ENCODE measurements at places on chromosomes 7 and 10.

DNA sequence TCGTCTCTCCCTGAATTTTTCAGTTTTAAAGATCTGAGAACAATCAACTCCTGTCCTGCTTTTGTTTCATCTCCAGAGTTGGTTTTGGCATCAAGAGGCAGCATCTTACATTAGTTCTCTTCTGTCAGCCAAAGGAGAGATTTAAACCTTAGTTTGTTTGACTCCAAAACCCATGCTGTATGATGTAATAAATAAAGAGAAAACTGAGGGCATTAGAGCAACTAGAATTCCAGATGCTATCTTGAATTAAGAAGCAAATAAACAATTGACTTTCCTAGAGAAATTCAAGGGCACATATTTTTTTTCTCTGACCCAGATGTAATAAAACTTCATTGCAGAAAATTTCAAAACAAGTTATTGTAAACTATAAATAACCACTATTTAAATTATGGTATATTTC lies 54.4 kb downstream of the INHBA start:
- no peak for DNase-seq

- no peak for DNase-seq
Measured at GRCh38 chr7:33726582-33726981, 178.8 kb upstream of the BMPER start.

- DNase-seq = no peak
Measured at GRCh38 chr7:141511316-141511675, 39.9 kb upstream of the AGK start.

GRCh38 chr7:138549082-138549481 lies 89.0 kb downstream of the TRIM24 start:
- no peak for DNase-seq

DNA sequence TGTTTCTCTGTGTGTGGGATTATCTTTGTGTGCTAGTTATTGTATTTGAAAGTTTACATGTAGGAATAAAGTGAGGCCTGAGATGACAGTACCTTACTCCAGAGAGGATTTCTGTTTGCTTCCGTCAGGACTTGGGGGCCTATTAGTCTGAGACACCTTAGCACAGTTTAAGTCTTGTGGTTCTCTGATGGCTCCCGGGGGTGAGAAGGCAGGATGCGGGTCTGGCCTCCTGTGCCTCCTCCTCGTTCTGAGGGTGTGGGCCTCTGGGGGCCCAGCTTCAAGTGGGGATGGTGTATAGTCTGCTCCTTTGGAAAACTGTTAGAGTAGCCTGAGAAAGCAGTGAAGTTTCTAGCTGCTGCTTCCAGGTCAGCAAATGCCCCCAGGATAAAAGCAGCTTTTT lies 12.4 kb downstream of the MTURN start:
- DNase-seq = no peak

DNA sequence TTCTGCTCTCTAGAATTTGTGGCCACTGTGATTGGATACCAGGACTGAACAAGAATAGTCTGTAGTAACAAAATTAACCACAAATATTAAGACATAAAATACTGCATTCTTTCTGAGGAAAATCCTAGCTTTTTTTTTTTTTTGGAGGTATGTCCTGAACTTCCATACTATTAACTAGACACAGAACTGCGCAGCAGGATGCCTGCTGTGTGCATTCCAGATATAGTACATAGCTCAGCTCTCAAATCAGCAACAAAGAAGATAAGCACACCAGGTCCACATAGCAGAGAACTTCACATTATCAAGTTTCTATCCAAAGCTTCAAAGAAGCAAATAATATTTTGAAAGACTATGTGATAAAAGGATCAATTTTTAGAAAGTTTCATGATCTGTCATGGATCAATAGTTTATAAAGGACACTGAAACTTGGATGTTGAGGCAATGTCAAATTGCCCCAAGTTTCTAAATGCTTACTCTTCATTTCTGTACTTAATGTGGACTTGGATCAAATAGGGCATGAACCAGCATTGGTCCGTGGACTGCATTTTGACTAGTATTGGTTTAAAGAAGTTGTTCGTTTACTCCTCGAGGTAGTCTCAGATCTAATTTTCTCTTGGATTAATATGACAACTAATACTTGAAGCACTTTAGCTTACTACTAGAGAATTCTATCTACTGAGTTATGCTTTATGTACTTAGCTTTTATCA lies 15.4 kb downstream of the NAMPT start:
- DNase-seq = no peak

DNA sequence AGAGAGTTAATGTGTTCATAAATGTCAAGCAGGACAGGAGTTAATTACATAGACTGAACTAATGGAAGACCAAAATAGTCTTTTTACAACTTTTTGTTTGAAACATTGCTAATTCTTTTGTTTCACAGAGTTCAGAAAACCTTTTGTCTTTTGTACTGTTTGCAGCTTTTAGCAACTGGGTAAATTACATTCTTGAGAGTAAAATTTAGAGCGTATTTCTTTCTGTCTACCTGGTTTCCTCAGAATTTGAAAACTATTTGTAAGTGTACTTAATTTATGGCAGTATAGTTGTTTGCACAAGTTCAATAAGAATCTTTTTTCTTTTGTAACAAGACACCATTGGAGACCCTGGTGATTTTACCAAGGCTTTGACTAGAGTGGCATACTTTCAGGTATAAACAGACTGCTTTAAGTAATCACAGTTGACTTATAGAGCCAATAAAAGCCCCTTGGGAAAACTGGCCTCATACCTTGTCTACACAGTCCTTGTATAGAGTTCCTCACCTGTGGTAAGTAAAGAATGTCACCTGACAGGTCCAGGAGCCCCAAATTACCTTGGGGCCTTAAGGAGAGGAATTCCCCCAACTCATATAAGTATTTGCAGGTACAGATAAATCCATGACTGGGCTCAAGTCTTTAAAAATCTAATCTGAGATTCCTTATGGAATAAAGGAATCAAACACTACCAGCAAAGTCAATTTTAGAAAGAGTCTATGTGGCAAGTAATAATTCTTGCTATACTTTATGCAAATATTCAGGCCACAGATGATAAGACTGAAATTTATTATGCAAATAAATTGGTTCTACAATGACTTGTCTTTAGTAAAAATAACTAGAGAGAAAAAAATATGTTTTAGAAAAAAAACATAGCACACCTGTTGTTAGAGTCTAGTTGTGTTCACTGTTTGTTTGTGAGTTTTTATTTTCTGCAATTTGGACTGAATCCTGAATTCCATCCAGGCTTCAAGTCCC lies 23.6 kb upstream of the CREB3L2 start:
- no peak for DNase-seq

GRCh38 chr7:111083413-111083812 lies 7.5 kb upstream of the LRRN3 start:
- no peak for DNase-seq

- DNase-seq = no peak
Measured at GRCh38 chr7:148289630-148290029, 300.9 kb upstream of the C7orf33 start.

DNA sequence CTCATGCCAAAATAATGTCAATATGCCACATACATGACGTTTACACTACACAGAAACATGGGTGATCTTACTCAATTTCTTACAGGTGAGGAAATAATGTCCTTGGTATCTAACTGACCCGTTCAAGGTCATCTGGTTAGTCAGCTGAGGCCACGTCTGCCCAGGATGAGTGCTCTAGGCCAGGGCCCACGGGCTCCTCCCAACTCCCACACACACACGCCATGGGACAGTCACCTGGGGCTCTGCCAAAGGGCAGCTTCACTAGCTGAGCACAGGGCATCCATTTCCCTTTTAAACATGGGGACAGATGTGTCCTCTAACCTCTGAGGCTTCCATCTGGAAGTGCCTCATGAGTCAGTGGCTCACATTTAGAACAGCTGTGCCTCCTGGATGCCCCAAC lies 123.9 kb downstream of the TNS3 start:
- no peak for DNase-seq

DNA sequence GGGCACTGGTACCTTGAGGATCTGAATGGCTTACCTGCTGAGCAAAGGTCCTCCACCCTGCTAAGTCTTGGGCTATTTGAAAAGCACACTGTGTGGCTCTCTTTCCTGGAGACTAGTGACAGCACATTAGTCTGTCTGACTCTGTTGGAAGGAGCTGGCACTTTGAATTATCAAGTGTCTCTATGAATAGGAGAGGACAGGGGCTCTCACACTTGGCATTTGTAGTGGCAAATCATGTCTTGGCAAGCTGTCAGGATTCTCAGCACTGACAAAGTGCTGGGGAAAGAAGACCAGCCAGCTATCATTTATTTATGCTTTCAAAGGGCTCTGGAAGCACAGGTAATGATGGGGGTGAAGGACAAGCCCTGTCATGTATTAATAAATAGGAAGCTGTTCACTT lies 62.8 kb downstream of the MTPN start:
- DNase-seq = no peak

GRCh38 chr7:130956417-130957136 lies 222.6 kb upstream of the KLF14 start:
- DNase-seq = no peak

DNA sequence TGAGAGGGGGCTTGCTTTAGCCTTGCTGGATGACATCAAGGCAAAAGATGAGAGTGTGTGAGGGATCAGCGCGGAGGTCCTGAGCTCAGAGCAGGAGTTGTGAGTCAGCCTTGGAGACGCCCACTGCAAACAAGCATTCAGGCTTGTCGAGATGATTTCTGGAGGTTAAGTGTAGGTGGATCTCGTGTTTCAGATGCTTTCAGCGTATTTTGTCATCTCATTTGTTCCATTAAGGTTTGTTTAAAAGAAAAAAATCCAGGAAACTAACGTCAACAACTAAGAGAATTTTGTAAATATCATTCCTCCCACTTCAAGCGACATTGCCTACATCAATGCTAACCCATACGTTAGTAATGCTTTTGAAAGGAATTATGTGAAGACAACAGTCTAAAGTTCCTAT lies 715.4 kb upstream of the NRP1 start:
- DNase-seq = no peak

DNA sequence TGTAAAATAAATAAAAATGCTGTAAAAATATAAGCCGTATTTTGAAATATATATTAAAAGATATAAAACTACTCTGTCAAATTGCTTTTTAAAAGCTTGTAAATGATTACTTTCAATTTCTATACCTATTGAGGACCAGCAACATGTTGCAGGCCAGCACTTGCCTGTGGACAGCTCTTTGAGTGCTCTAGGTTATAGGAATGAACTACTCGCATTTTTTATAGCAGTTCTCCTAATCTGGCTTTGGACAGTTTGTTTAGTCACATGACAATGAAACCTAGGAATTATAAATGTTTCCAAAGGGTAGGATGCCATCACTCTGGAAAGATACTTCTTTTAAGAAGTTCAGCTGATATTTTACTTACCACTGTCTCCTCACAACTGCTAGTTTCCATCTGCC lies 117.7 kb upstream of the PTPRZ1 start:
- no peak for DNase-seq

DNA sequence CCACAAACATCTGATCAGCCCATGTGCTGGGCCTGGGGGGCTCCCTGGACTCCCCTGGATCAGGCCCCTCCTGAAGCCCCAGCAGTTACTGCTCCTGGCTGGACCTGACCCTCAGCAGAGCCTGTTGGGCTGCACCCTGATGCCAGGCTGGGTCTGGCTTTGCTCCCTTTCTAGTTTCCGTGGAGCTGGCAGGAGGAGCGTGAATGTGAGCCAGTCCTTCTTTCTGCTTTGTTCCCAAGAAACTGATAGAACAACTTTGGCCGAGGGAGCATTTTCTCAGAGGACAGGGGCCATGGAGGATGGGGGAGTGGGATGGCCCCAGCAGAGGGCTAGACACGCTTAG lies 128.2 kb downstream of the NEURL1 start:
- DNase-seq = no peak

- no peak for DNase-seq
Measured at GRCh38 chr10:117159390-117159789, 21.3 kb upstream of the VAX1 start.

GRCh38 chr10:90857635-90858460 lies at the start of gene HTR7:
TSS of gene HTR7 (minus strand) at chr10:90858039. CDS start at chr10:90857671, 368 bp downstream.
- peak; percentile 45 for DNase-seq

DNA sequence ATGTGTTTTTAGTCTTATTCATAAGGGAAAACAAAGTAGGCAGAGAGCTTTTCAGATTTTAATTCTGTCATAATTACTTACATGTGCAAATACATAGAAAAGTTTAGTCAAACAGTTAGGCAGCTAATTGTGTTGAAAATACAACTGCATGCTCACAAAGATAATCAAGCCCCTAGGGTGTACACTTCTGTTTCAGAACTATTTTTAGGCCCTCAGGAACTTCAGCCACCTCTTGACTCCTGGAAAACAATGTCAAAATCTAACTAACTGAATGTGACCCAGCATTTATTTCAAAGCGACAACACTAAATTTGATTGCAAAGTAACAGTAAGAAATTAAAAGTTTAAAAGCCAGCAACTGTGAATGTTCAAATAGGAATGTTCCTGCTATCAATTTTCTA lies 599.0 kb upstream of the LRRTM3 start:
- no peak for DNase-seq

GRCh38 chr10:113566888-113567287 lies 14.0 kb downstream of the HABP2 start:
- DNase-seq = no peak

DNA sequence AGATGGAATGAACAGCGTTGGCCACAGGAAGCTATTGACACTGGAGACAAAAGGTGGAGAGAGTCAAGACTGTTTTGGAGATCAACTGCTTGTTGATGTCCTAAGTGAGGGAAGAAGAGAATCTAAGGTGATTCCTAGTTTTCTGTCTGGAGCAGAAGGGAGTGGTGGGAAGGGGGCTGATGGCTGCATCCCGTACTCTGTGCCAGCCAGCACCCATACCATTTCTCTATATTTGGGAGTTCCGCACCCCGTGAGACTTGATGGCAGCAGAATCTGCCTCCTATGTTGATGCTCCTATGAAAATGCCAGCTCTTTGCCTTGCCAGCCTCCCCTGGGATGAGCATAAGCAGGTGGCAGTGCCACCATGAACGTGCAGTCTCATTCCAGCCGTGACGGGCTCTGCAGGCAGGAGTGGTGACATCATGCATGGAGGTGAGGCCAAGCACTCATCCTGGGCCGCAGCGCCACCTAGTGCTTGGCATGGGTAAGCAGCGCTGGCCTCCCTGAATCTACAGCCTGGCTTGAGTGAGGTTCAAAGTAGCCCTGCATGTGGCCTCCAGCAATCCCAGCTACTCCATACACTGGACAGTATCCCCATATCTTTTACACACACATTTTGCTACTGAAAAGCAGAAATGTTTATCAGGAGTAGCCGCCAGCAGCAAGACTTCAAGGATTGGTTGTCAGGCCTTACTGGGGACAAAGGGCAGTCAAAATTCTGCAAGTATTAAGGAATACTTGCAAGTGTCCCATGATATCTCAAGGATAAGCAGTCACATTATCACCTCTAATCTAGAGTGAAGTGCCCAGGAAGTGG lies 43.0 kb downstream of the PODXL start:
- DNase-seq = peak; percentile 27

- DNase-seq = no peak
Measured at GRCh38 chr10:11154849-11155498, 137.3 kb downstream of the CELF2 start.

GRCh38 chr7:141889321-141889720 lies 26.9 kb upstream of the OR9A4 start:
- no peak for DNase-seq

Measured in activated CD8-positive, alpha-beta memory T cell treated with anti-CD3 and anti-CD28 coated beads for 1 hour (primary cell).